ENCODE measurements at places on chromosomes 1 and 21.

- no peak for DNase-seq
These were observed 7.5 kb upstream of the HSD11B1 start for GRCh38 chr1:209697126-209697525.

- DNase-seq, result no peak
These were observed 8.0 kb downstream of the C1orf167 start for GRCh38 chr1:11770011-11770410.

GRCh38 chr21:20647607-20648006 is 350.6 kb upstream of the NCAM2 start:
- no peak for DNase-seq

GRCh38 chr1:162627662-162628296 is 4.5 kb upstream of the DDR2 start:
- no peak for DNase-seq

- no peak for DNase-seq
These were observed 45.3 kb downstream of the SETD4 start for GRCh38 chr21:36015045-36015444.

- no peak for DNase-seq
These were observed 19.0 kb downstream of the RCC2 start for GRCh38 chr1:17420391-17420918.

GRCh38 chr1:101293461-101294051 is 56.7 kb downstream of the S1PR1 start:
- no peak for DNase-seq

- no peak for DNase-seq
These were observed 3.3 kb downstream of the NCMAP start for GRCh38 chr1:24558902-24559791.

DNA sequence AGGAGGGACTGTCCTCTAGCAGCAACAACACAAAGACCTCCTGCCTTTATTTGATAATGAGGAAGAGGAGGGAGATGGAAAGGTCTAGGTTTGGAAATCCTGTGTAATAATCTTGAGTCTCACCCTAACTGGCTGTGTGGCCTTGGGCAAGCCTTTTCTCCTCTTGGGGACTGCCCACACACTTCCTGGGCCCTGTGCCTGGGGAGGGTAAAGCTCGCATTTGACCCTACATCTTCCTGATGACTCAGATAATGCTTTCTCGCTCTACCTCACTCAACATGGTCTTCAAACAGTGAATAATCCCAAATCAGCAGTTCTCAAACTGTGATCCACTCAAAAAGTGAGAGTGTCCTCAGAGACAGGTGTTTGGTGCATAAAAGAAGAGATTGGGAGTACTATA is 81.2 kb downstream of the VWA5B1 start:
- no peak for DNase-seq

GRCh38 chr1:52225174-52225573 is 83.3 kb downstream of the ZFYVE9 start:
- no peak for DNase-seq

GRCh38 chr1:54884135-54884586 is 2.8 kb downstream of the DHCR24 start:
- DNase-seq, result no peak

DNA sequence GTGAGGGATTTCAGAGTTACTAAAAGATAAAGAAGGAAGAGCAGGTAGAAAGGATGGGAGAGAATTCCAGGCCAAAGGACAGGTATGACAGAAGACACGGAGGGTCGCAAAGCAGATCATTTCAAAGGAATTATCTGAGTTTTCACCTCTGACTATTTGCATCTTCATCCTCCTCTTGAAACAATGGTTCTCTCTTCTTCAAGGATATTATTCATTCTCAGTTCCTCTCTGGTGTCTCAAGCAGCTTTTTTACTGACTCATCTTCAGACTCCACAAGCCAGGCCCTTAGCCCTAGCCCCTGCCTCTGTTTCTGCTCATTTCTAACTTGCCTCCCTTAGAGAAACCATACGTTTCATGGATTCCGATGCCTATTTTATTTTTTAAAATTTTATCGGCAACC is 15.0 kb downstream of the DDX59 start:
- DNase-seq, result no peak

GRCh38 chr1:246128494-246129069 is 378.5 kb downstream of the SMYD3 start:
- DNase-seq, result no peak

GRCh38 chr21:26448751-26449150 is 124.3 kb downstream of the CYYR1 start:
- DNase-seq, result no peak

DNA sequence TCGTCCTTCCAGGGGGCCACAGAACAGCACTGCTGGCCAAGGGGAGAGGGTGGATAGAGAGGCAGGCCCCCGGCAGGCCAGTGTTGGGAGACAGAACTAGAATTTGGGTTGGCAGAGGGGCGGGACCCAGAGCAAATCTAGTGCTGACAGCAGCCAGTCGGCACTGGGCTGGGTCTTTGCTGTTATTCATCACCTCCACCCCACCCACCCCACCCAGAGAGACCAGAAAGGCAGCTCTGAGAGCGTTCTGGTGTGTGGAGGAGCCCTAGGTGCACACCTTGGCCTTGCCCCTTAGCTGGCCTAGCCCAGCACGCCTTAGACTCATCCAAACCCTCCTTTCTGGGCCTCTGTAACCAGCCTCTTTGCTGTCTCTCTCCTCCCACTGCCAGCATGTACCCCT is 6.4 kb upstream of the PKP1 start:
- DNase-seq, result no peak

DNA sequence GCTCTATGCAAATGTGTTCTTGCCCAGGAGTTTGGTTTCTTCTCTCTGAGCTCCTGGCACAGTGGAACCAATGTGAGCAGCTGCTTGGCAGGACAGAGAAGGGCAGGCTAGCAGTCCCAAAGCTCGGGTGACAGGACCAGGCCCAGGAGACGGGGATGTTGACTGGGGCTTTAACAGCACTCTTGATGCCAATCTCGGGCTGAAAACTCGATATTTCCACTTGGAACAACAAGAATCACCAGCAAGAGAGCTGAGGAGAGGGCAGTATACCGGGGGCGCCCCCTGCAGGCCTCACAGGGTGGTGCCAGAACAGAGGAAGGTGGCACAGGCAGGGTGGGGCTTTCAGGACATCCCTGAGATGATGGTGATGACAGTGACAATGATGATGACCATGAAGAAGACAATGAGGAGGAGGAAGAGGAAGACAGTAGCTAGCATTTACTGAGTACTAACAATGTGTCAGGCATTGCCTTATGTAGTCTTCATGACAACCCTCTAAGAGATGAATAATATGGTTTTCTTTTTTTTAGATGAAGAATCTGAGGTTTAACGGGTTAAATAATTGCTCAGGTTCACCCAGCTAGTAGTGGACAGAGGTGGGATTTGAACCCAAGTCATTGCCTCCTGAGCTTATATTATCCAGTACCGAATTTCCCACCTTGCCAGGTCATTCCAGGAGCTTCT is 2.7 kb upstream of the KCNJ9 start:
- no peak for DNase-seq

DNA sequence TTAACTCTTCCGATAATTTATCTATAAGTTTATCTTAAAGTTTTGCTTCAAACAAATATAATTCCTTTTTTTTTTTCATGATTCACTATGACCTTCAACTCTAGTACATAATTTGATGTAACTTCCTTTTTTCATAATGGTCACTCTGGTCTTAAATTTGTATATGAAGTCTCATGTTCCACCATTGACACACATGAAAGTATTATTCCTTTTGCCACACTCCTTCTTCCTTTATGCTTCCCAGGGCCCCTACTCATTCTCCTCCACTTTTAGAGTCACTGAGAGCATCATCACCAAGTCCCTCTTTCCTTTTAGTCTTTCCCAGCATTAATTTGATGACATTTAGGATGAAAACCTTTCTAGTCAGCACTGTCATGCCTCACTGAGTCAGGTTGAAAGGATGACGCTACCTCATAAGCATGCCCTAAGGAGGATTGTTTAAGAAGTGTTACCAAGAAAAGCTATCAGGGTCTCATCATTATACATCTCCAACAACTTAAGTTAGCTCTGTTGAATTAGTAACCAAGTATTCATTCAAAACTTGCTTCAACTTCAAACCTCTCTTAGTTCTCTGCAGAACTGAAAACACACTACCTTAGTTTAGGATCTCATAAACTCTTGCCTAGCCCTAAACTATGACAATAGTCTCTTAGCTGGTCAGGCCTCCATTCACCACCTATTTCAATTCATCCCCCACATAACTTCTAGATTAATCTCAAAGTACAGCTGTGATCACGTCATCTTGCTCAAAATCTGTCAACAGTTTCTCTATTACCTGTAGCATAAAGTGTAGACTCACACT is 14.5 kb downstream of the AUNIP start:
- no peak for DNase-seq

GRCh38 chr1:193416226-193417024 is 230.0 kb upstream of the B3GALT2 start:
- DNase-seq, result no peak

GRCh38 chr1:3293563-3294080 is 160.8 kb upstream of the ARHGEF16 start:
- DNase-seq, result no peak

DNA sequence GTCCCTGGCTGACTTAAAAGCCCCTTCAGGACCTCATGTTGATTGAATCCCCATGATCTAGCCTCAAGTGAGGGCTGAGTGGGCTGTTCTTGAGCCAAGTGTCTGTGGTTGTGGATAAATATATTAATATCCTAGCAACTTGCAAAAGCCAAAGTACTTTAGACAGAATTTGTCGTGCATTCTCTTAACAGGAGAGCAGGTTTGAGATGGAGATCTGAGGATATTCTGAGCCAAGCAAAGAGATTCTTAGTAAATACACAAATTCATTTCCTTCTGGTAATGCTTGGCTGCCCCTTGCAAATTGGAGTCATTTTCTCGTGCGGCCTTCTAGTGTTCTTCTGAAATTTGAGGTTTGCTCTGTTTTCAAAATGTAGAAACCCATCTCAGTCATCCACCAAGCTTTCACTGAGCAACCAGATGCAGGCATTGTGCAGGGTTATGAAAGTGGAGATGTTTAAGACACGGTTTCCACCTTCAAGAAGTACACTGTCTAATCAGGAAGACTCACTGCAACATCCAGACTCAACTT is 242.1 kb upstream of the JUN start:
- no peak for DNase-seq

DNA sequence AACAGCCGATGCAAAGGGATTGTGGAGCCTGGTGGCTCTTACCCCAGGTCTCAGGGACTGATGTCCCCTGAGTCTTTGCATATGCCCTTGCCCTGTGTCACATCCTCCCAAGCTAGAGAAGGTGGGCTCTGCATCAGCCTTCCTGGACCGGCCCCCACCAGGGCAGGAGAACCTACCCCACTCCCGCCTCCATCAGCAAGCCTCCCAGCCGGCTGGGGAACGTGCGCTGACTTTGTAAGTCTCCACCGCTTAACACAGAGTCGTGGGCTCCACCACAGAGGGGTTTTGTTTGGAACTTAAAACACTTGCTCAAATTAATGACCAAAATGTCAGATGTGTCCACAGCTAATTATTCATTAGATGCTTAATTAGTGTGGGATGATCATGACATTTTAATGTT is 255.2 kb upstream of the VAMP3 start:
- DNase-seq, result no peak

DNA sequence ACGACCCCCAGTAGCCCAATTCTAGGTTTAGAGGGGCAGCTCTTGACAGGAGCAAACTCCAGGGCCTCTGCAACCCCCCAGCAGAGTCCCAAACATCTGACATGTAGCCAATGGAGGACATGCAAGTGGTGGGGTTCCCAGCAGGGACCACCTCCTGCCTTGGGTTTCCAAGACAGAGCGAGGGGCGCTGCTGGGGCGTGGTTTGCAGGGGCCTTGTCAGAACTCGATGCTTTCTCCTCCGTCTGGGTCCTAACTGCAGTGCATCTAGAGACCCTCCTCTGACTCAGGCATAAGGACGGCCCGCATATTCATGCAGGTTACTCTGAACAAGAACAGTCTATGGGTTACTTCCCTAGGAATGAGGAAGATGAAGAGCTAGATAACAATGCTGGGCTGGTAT is 17.2 kb downstream of the EPHX1 start:
- DNase-seq, result no peak
